ENCODE measurements at places on chromosomes 1 and 21.

- DNase-seq: no peak
Observed at GRCh38 chr1:167716000-167716271, 5.8 kb upstream of the MPZL1 start.

DNA sequence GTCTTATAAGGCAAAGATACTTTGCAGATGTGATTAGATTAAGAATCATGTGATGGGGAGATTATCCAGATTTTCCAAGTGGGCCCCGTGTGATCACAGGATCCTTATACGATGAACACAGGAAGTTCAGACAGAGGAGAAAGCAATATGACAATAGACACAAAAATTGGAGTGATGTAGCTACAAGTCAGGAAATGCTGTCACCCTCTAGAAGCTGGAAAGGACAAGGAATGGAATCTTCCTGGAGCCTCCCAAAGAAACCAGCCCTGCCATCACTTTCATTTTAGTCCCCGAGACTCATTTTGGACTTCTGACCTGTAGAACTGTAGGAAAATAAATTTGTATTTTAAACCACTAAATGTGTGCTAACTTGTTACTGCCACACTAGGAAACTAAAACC lies 61.9 kb upstream of the C1orf21 start:
- DNase-seq: no peak

GRCh38 chr1:92915547-92915946 lies 45.7 kb downstream of the DIPK1A start:
- DNase-seq: no peak

DNA sequence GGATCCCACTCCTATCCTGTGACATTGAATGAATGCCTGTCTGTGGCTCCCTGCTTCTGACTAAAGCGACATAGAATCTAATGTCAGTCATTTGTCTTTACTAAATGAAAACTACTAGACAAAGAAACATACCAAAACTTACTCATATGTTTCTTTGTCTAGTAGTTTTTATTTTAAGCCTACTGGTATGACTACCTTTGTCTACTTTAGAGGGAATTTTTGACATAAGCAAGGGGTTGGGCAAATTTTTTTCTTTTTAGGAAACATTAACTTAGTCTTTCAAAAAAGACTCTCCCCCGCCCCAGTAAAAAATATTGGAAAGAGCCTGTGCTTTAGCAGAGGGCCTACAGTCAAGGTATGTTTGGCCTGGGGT lies 4.9 kb downstream of the NEK7 start:
- DNase-seq: no peak

Measured in AG08395 (cell line).